Inflammatory macrophage treated with lipopolysaccharide for 1 hour (primary cell): ENCODE measurements at places on chromosomes 11 and 22.

- no peak for DNase-seq
Observed at GRCh38 chr11:33515347-33515746, 185.3 kb downstream of the C11orf91 start.

GRCh38 chr11:34357701-34358257 lies at the start of gene ABTB2:
Gene ABTB2, minus strand, starts transcription at chr11:34358010.
- peak; percentile 98 for DNase-seq

GRCh38 chr11:94796863-94797262 lies 28.7 kb downstream of the AMOTL1 start:
- no peak for DNase-seq

DNA sequence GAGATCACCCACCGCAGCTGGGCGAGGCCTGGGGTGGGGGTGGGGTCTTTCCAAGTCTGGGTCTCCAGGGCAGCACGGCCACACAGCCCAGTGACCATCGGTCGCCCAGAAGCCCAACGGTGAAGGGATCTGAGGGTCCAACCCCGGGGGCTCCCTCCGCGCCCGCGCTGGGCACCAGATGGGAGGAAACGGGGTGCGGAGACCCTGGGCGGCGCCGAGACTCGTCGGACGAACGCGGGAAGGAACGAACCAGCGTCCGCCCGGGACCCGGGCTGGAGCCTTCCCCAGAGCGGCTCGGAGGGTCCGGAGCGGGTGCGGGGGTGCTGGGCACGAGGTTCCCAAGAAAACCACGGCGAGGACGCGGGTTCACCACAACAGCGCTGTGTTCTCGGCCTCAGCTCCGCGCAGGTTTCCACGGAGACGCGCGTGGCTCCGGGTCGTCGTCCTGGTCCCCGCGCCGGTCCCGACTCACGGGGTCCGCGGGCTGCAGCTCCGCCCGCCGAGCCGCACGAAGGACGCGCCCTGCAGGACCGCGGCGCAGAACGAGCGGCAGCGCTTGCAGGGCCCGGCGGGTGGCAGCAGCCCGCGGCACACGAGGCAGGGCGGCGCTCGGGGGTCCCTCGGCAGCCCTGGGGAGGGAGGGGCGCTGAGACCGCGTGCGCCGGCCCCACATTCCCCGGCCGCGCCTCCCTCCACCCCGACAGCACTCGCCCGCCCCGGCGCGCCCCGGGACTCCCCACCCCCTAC lies 2.3 kb upstream of the IL17REL start:
- DNase-seq = no peak

- DNase-seq = no peak
Observed at GRCh38 chr11:130576146-130576545, 127.7 kb downstream of the ADAMTS15 start.

DNA sequence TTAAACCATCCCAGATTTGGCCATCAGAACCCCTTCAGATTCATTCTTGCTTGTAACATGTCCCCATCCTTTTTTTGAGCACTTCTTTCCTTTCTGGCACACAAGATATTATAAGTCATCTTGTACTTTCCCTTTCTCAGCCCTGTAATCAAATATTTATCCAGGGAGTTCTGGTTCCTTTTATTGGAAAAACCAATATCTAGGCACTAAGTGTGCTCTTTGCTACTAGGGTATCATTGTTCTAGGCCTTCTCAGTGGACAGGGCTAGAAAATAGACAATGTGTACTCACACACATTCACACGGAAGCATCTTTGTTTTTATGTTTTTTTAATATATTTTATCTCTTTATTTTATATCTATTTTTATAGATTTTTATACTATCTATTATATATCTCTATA lies 47.3 kb downstream of the ARL14EP start:
- DNase-seq = no peak

DNA sequence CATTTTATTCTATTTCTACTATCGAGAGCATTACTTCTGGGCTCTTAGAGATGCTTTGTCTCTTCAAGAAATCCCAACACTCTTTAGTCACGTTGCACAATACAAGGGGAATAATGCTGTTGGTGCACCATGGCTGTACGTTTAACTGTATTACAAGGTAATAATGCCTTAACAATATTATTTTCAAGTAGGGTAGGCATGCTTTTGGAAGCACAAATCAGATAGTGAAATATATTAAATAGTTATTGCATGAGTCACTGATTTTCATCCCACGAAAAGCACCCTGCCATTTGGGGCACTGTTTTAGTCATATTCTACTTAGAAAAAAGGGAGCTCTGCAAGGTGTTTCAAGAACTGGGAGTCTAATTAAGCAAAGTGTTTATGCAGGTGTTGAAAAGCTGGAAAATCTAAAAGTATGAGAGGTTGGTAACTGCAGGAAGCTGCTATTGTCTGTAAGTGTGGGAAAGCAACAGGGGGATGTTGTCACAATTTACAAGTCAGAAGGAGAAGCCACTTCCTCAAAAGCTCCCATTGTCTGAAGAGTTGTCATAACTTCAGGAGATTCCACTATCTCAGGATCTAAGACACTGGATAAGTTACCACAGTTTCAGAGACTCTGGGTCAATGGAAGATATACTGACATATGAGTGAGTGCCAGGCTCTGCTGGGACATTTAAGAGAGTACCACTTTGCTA lies 218.2 kb downstream of the JRKL start:
- no peak for DNase-seq

- DNase-seq = no peak
Observed at GRCh38 chr11:82871646-82872045, 28.6 kb downstream of the PRCP start.

DNA sequence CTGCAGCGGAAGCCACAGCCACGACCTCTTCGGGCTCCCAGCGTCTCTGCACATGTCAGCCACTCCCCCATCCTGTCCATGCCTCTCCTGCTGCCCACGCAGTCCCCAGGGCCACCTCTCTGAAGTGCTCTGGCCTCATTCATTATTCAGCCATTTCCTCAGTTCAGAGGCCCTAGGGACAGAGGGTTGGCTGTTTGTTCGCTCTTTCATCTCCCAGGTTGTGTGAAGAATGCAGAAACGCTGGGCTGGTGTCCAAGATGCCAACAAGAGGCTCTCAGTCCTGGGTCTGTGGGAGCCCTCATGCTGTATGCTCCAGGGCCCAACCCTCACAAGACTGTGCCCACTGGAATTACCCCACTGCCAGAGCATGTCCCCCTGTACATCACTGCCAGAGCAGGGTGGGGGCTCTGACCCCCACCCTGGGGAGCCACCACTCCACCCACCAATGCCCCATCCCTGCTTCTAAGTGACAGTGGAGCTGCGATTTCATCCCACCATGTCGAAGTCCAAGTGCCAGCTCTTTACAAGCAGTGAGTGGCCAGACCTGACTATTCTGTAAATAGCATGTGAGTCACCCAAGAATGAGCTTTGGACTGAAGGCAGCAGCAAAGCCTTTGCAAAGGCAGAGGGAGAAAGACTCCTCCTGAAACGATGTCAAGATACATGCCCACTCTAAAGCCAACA lies 209.6 kb downstream of the BUD13 start:
- no peak for DNase-seq

DNA sequence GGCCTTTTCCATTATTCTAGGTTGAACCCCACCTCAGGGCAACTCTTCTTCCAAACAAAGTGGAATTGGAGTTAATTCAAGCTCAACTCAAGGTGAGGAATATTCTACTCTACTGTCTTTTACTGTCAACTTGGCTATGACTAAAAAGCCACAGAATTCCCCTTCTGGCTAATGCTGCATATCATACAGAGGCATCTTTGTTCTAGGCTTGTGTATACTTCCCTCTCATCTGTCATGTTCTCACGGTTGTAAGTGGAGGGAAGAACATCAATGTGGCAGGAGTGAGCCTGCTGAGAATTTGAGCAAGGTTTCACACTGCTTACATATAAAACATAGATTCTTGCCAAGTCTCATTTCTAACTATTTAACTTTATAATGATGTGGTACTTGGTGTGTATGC lies 921.4 kb upstream of the CNTN5 start:
- no peak for DNase-seq

DNA sequence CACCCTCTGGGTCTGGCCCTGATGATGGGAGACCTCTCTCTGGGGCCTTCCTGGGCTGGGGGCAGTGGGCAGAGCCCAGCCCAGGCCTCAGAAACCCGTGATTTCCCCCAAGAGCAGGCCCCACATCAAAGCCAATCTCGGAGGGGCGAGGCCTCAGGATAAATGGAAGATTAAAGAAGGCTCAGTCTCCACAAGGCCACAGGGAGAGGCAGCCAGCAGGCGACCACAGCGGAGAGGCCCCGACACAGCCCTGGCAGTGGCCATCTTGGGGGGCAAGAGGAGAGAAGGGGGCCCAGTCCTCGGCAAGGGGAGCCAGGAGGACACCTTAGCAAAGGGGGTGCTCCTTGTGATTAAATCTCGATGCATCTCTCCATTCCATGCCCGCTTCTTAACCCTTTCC lies 12.5 kb upstream of the CREB3L1 start:
- DNase-seq = no peak
